ENCODE measurements at places on chromosomes 16 and 17.

DNA sequence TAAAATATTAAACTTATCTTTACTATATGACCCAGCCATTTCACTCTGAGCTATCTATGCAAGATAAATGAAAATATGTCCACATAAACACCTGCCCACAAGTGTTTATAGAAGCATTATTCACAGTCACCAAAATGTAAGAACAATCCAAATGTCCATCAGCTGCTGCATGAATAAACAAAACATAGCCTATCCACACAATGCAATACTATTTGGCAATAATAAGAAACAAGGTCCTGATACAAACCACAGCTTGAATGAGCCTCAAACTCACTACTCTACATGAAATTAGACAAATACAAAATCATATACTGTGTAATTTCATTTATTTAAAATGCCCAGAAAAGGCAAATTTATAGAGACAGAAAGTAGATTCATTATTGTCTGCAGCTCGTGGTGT is 355.1 kb downstream of the CDH8 start:
- DNase-seq: no peak

DNA sequence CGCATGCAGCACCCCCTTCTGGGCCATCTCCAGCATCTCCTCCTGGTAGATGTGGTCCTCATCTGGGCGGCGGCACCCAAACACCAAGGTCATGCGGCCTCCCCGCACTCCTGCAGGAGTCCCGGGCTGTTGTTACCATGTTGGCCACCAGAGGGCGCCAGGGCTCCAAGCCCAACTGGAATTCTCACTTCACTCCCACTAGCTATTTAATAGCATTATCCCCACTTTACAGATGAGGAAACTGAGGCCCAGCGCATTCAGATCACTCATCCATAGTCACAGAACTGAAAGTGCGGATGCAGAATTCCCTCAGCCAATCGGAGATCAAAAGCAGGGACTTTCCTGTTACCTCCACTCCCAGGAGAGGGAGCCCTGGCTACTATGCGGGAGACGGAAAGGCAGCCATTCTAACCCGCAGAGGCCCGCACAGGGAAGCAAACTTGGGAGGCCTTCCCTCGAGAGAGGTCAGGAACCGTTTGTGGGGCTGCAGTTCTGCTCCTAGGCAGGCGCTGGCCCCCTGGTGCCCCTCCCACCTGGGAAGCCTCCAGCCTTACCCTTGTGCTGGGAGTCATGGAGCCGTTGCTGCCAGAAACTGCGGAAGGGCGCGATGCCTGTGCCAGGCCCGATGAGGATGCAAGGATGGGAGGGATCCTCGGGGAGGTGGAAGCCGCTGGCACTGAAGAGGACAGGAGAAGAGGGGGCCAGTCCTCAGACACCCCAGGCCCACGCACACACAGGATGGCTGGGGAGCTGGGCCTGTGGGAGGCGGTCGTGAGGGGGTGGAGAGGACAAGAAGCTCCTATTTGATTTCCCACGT is 40.1 kb downstream of the NOS2 start:
- DNase-seq: peak; percentile 69

DNA sequence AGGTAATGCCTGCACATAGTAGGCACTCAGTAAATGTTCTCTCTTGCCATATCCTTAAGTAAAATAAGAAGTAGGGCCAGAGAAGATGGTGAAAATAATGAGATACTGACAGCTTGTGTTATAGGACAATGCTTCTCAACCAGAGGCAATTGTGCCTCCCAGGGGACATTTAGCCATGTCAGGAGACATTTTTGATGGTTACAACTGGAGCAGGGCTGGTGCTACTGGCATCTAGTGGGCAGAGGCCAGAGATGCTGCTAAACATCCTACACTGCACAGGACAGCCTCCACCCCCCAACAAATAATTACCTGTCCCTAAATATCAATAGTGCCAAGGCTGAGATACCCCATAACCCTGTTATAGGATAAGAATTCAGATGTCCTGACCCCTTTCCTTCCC is 1.7 kb downstream of the RAD51D start:
- DNase-seq: no peak

GRCh38 chr17:81057079-81057730 is 22.3 kb downstream of the BAIAP2 start:
- DNase-seq: no peak

DNA sequence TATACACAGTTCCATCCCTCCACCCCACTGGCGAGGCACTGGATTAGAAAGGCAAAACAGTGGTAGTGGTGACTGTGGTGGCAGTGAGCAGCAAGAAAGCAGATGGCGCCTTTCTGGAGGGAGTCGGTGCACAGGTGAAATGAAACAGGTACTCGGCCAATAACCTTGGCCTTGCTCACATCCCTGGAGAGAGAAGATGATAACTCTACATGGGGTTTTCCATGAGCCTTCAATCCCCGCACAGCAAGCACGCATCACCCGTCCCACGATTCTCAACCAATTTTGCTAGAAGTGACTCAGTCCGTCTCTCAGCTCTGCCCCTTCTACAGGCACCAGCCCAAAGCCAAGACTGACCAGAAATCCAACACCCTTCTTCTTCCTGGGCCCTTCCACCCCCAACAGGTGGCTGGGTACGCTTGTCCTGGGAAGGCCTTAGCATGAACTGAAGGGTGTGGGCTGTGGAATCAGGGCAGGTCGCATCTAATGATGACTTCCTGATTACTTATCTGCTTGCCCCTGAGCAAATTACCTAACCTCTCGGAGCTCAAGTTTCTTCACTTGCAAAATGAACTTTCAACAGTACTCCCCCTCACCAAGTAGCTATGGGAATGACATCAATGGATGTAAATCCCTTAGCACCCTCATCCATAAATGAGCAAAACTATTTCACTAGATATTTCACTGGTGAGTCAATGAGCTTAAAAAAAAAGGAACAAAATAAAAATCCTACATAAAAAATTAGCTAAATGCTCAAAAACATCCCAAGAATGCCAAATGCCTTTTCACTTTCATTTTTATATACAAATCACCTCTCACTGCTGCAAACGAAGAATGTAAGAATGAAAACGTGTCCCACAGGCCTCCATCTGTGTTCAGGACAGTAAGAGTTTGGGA is 18.0 kb downstream of the XPO6 start:
- peak; percentile 29 for DNase-seq

DNA sequence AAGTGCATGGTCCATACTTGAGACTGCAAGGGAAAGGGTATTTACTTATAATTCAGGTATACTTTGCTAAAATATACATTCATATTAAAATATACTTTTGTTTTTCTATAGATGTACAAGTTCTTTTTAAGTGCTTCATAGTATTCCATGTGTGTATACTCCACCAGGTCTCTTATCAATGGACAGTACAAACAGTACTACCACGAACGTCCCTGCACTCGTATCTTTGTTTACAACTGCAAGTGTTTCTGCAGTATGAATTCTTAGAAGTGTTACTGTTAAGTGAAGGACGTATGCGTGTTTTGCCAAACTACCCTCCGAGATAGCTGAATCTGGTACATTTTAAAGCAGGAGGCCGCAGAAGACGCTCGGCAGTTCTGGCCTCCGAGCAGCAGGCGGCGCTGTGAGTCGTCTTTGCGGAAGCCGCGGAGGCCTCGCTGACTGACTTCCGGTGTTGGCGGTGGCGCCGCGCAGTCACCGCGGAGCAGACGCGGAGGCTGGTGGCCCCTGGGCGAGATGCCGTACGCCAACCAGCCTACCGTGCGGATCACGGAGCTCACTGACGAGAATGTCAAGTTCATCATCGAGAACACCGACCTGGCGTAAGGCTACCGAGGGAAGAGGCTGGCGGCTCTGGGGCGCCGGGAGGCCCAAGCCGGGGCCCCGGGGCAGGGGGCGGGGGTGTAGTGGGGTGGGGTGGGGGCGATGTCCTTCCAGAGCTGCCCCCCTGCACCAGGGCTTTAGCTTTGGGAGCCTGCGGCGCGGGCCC is at the start of gene POLR2C:
POLR2C (plus strand) TSS at position 471 of the 769 bp plus-strand sequence; CDS start at position 517, 46 bp downstream.
- DNase-seq: peak; percentile 96

GRCh38 chr17:10233161-10233560 is 34.8 kb upstream of the GAS7 start:
- DNase-seq: no peak

DNA sequence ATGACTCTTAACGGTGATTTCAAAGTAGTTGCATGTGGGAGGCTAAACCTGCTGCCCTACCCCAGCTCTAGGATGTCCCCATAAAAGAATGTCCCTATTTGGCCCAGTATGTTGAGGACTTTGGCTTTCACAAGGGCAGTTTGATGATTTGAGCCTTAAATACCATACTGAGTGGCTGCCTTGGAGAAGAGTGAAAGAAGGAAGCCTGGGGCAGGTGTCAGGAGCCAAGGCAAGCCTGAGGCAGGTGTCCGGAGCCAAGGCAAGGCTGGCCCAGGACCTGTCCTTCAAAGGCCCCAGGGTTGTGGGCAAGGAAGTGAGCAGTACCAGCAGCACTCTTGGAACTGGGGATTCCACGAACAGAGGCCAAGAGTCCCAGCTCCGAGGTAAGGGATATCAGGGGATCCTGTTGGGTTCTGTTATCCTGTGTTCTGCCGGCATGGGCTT is 18.6 kb downstream of the ST6GALNAC2 start:
- no peak for DNase-seq

All from T-helper 9 cell (primary cell).